ENCODE measurements at places on chromosomes 1 and 21.

- no peak overlapping the region for H3K27ac ChIP-seq
- peaks cover 74% of the 10 kb centered on the region for H3K27me3 ChIP-seq
- peak; percentile 33 for DNase-seq
- H3K36me3 ChIP-seq, result no peaks in the 10 kb centered on the region
- peaks cover 37% of the 10 kb centered on the region for H3K4me1 ChIP-seq
These were observed 3.1 kb downstream of the ACTA1 start for GRCh38 chr1:229430761-229431283.

DNA sequence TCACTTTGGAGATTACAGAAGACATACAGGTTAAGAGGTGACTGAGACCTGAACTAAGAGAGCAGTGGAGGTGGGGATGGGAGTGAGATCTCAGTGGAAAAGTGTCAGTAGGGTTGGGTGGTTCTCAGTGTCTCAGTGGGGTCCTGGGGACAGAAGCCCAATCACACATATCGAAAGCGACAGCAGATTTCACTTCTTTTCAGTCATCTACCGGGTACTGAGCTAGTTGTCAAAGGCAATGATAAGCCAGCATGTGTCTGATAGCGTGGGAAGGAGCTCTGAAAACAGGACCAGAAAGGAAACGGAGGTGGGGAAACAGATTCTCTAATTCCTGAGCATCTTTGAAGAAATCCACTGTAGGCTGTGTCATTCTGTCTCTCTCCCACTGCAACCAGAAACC is 59.5 kb downstream of the RHOU start:
- H3K27me3 ChIP-seq, result no peaks in the 10 kb centered on the region
- H3K27ac ChIP-seq, result no peak overlapping the region
- no peaks in the 10 kb centered on the region for H3K36me3 ChIP-seq
- H3K4me3 ChIP-seq, result no peak overlapping the region
- H3K4me1 ChIP-seq, result peaks cover 57% of the 10 kb centered on the region

GRCh38 chr21:41817228-41817627 is 50.4 kb upstream of the RIPK4 start:
- H3K4me1 ChIP-seq, result peaks cover 4% of the 10 kb centered on the region
- no peak overlapping the region for H3K27ac ChIP-seq
- H3K36me3 ChIP-seq, result peaks cover 38% of the 10 kb centered on the region
- H3K27me3 ChIP-seq, result no peaks in the 10 kb centered on the region

DNA sequence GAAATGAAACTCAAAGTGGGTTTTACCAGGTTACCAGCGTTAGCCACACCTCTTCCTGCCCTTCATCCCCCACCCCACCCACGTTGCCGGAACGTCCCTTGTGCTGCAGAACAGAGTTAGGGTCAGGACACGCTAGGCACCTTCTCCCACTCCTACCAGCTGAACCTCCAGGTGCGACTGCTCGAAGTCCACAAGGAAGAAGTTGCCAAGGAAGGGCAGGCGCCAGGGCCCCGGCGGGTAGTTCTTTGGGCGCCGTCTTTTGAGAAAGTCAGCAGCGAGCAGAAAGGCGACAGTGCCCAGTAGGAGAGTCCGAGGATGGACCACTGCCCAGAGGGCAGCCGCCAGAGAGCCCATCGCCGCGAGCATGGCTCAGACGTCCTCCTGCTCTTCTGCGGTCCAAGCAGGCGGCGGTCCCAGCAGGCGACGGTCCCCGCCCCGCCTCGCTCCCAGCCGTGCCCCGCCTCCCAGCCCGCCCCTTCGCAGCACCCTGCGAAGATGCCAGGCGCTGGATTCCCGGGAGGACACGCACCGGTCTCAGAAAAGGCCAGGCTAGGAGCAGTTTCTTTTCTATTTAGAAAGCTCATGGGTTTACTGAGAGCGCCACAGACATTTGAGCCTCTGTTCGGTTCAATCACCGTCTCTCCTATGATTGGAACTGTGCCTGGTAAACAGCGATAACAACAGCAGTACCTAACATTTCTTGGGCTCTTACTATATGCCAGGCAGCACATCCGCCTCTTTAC is at the start of gene CYP2J2:
CYP2J2 (minus strand) TSS at position 393 of the 743 bp plus-strand sequence; CDS start at position 366, 27 bp downstream.
- H3K4me3 ChIP-seq, result peak within 1 kb of the TSS; percentile 75
- DNase-seq, result peak; percentile 32
- no peaks in the 10 kb centered on the region for H3K36me3 ChIP-seq
- H3K27me3 ChIP-seq, result peaks cover 29% of the 10 kb centered on the region
- H3K27ac ChIP-seq, result no peak within 1 kb of the TSS
- H3K4me1 ChIP-seq, result peaks cover 4% of the 10 kb centered on the region

GRCh38 chr21:31629972-31630711 is 29.4 kb upstream of the SOD1 start:
- H3K27ac ChIP-seq, result no peak overlapping the region
- no peak overlapping the region for H3K4me3 ChIP-seq
- H3K27me3 ChIP-seq, result no peaks in the 10 kb centered on the region
- DNase-seq, result no peak
- H3K36me3 ChIP-seq, result no peaks in the 10 kb centered on the region

DNA sequence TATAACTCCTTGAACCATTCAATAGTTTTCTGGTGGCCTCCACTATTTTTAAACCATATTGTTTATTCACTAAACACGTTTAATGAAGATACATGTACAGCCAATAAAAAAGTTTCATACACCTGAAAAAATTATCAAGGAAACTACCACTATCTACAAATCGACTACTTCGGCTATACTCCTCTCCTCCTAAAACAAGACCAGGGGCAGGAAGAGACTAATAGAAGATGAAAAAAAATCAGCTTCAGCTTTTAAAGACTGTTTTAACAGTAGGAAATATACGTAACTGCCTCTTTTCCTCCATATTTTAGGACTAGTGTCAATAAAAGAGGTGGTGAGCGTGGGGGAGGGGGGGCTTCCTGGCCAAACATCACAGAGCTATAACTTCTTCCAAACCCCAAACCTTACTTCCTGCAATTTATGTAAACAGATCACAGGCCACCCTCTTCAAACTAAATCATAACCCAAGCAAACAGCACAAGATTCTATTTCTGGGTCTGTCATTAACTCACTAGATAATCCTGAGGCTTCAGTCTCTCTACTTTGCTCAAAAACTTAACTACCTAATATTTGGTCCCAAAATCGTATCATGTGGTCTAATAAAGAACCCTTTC is 15.1 kb downstream of the FOXJ3 start:
- no peaks in the 10 kb centered on the region for H3K27me3 ChIP-seq
- H3K36me3 ChIP-seq, result no peaks in the 10 kb centered on the region
- peaks cover 20% of the 10 kb centered on the region for H3K4me1 ChIP-seq

GRCh38 chr1:44407430-44408211 is 2.6 kb downstream of the RNF220 start:
- H3K4me3 ChIP-seq, result no peak overlapping the region
- H3K36me3 ChIP-seq, result no peaks in the 10 kb centered on the region
- peaks cover 42% of the 10 kb centered on the region for H3K4me1 ChIP-seq
- H3K27me3 ChIP-seq, result peaks cover 98% of the 10 kb centered on the region
- H3K27ac ChIP-seq, result no peak overlapping the region

- no peak overlapping the region for H3K27ac ChIP-seq
- H3K4me1 ChIP-seq, result no peaks in the 10 kb centered on the region
- H3K36me3 ChIP-seq, result no peaks in the 10 kb centered on the region
- DNase-seq, result no peak
- no peaks in the 10 kb centered on the region for H3K27me3 ChIP-seq
These were observed 1.0 kb upstream of the CELA2A start for GRCh38 chr1:15455522-15455921.

GRCh38 chr1:33602271-33602670 is 129.8 kb downstream of the ZSCAN20 start:
- no peak for DNase-seq
- no peaks in the 10 kb centered on the region for H3K36me3 ChIP-seq
- H3K4me3 ChIP-seq, result no peak overlapping the region

GRCh38 chr1:41436281-41437010 is 48.0 kb downstream of the EDN2 start:
- no peak overlapping the region for H3K27ac ChIP-seq
- H3K4me1 ChIP-seq, result peaks cover 4% of the 10 kb centered on the region
- H3K4me3 ChIP-seq, result no peak overlapping the region
- no peaks in the 10 kb centered on the region for H3K36me3 ChIP-seq
- H3K27me3 ChIP-seq, result peaks cover 13% of the 10 kb centered on the region
- DNase-seq, result no peak

GRCh38 chr1:224592636-224593582 is 23.2 kb upstream of the CNIH3 start:
- no peaks in the 10 kb centered on the region for H3K4me1 ChIP-seq
- DNase-seq, result no peak
- no peak overlapping the region for H3K27ac ChIP-seq
- no peak overlapping the region for H3K4me3 ChIP-seq
- no peaks in the 10 kb centered on the region for H3K27me3 ChIP-seq

DNA sequence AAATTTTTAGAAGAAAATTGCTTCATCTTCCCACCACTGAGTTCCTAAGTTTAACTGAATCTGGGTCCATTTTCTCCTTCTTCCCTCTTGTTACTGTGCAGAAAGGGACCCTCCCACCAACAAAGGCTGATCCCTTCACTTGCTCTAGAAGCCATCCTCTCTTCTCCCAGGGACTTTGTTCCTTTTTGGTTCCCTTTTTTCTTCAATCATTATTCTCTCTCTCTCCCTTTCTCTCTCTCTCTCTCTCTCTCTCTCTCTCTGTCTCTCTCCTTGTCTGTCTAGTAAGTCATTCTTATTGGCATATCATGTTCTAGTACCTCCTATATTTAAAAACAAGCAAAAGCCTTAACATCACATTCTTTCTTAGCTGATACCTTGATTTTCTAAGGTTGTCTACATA is 31.7 kb upstream of the GADD45A start:
- no peak overlapping the region for H3K27ac ChIP-seq
- H3K27me3 ChIP-seq, result no peaks in the 10 kb centered on the region
- no peak for DNase-seq
- H3K4me1 ChIP-seq, result no peaks in the 10 kb centered on the region

- no peak for DNase-seq
- no peaks in the 10 kb centered on the region for H3K36me3 ChIP-seq
- H3K4me3 ChIP-seq, result no peak overlapping the region
- H3K27me3 ChIP-seq, result no peaks in the 10 kb centered on the region
These were observed 130.2 kb downstream of the TPR start for GRCh38 chr1:186244825-186245224.

- no peaks in the 10 kb centered on the region for H3K4me1 ChIP-seq
- DNase-seq, result no peak
- H3K27ac ChIP-seq, result no peak overlapping the region
- no peak overlapping the region for H3K4me3 ChIP-seq
- no peaks in the 10 kb centered on the region for H3K36me3 ChIP-seq
These were observed 1252.1 kb downstream of the NCAM2 start for GRCh38 chr21:22250355-22250754.

DNA sequence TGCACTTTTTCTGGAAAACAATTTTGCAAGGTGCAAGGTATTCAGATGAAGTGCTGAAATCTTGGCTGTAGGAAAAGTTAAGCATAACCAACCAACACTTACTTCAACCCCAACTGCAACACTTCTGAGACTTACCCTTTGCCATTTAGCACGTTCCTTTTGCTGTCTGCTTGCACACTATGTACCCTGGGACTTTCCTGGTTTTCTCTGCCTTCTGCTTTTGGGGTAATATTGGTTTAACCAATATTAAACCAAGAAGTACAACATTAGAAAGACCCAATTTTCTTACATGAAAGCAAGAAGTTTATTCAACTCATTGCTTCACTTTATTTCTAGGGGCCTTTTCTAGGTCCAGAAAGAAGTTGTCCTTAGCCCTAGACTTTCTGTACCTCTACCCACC is 193.0 kb downstream of the HLX start:
- no peaks in the 10 kb centered on the region for H3K36me3 ChIP-seq
- H3K27ac ChIP-seq, result no peak overlapping the region
- no peaks in the 10 kb centered on the region for H3K4me1 ChIP-seq
- no peaks in the 10 kb centered on the region for H3K27me3 ChIP-seq

- H3K27me3 ChIP-seq, result no peaks in the 10 kb centered on the region
- peaks cover 28% of the 10 kb centered on the region for H3K4me1 ChIP-seq
- H3K27ac ChIP-seq, result peak overlapping the region; percentile 100
- no peak for DNase-seq
- peak overlapping the region; percentile 90 for H3K4me3 ChIP-seq
These were observed 689 bp upstream of the ZNF644 start for GRCh38 chr1:91022518-91022929.

GRCh38 chr1:42888013-42888633 is 41.7 kb downstream of the ZNF691 start:
- no peaks in the 10 kb centered on the region for H3K36me3 ChIP-seq
- H3K27ac ChIP-seq, result no peak overlapping the region
- H3K27me3 ChIP-seq, result no peaks in the 10 kb centered on the region
- no peaks in the 10 kb centered on the region for H3K4me1 ChIP-seq
- no peak for DNase-seq
- H3K4me3 ChIP-seq, result no peak overlapping the region

- H3K36me3 ChIP-seq, result no peaks in the 10 kb centered on the region
- H3K4me3 ChIP-seq, result no peak overlapping the region
- no peaks in the 10 kb centered on the region for H3K27me3 ChIP-seq
- no peaks in the 10 kb centered on the region for H3K4me1 ChIP-seq
- H3K27ac ChIP-seq, result no peak overlapping the region
These were observed 75.6 kb upstream of the SLFNL1 start for GRCh38 chr1:41097105-41097504.

GRCh38 chr1:246092136-246092535 is 414.9 kb downstream of the SMYD3 start:
- H3K4me3 ChIP-seq, result no peak overlapping the region
- H3K4me1 ChIP-seq, result no peaks in the 10 kb centered on the region
- H3K27ac ChIP-seq, result no peak overlapping the region
- H3K27me3 ChIP-seq, result no peaks in the 10 kb centered on the region
- DNase-seq, result no peak

DNA sequence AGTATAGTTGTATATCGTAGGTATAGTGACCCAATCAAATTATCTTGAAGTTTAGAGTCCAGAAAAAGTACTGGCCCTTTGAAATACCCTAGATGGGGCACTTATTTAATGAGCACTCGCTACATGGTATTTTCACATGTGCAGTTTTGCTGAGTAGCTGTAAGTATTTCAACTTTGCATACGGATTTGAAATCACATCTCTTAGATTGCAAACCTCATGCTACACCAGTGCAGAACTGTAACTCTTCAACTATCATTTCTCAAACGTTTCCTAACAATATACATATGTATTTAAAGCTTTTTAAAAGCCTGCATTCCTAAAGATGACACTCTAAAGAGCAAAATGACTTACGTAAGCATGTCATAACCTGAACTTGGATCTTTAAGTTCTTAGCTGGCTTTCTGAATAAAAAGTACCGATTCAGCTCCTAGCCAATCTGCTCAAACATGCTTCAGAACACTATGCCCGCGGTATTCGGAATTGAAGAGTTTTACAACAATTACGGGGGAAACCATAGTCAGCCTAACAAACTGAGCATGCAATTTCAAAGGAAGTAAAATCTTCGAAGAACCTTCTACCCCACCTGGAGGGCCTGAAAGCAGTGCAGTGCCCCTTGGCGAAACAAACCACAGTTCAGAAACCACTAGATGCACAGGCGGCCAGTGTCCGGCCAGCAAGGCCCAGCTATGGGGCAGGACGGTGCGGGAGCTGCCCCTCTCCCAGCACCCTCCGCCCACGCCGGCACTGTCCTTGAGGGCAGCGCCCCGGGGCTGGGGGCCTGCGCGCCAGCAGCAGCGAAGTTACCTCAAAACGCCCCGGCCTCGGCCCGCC is 863 bp downstream of the FH start:
- peak overlapping the region; percentile 64 for H3K4me3 ChIP-seq
- peaks cover 6% of the 10 kb centered on the region for H3K27me3 ChIP-seq
- peak overlapping the region; percentile 70 for H3K27ac ChIP-seq
- DNase-seq, result no peak

- H3K4me3 ChIP-seq, result no peak overlapping the region
- DNase-seq, result no peak
- no peak overlapping the region for H3K27ac ChIP-seq
- no peaks in the 10 kb centered on the region for H3K4me1 ChIP-seq
- H3K36me3 ChIP-seq, result no peaks in the 10 kb centered on the region
These were observed 450.3 kb upstream of the ZP4 start for GRCh38 chr1:238340989-238341388.

- no peak for DNase-seq
- peaks cover 85% of the 10 kb centered on the region for H3K36me3 ChIP-seq
- H3K4me1 ChIP-seq, result peaks cover 8% of the 10 kb centered on the region
- H3K4me3 ChIP-seq, result no peak overlapping the region
- H3K27me3 ChIP-seq, result no peaks in the 10 kb centered on the region
These were observed 30.5 kb downstream of the IFI16 start for GRCh38 chr1:159040206-159040605.

Measured in CD4-positive, alpha-beta T cell (primary cell).